Bronchial epithelial cell (primary cell): ENCODE measurements at places on chromosomes 2 and 18. TPM values are rescaled to one million over a fixed set of nuclear protein-coding genes. Genes with fewer than 3 reads are reported as not detected.

The ARMC9 gene
- total RNA-seq: 8.4 and 8.8 TPM in 2 replicates

The FAM161A gene
- 0.53 and 0.90 TPM in 2 replicates for total RNA-seq

The C2orf80 gene
- not detected in 2 replicates for total RNA-seq

The DCDC2C gene
- total RNA-seq: not detected in 2 replicates

The ANKRD62 gene
- total RNA-seq: under 0.01 and 0.13 TPM in 2 replicates

The SP140L gene
- total RNA-seq: 1.6 and 3.6 TPM in 2 replicates

The C2orf66 gene
- total RNA-seq: under 0.01 and 0.38 TPM in 2 replicates
